ENCODE measurements at places on chromosomes 1 and 21. TPM values are rescaled to one million over a fixed set of nuclear protein-coding genes. Genes with fewer than 3 reads are reported as not detected.

GRCh38 chr1:67939942-67940341, 106.7 kb upstream of the GNG12 start:
- DNase-seq, result no peak

- no peak for DNase-seq
These were observed 20.6 kb downstream of the PADI2 start for GRCh38 chr1:17098446-17099317.

- DNase-seq, result no peak
These were observed 135.4 kb downstream of the PLXNA2 start for GRCh38 chr1:208108646-208109330.

GRCh38 chr1:225422795-225423517, 4.9 kb downstream of the LBR start:
- DNase-seq, result no peak

DNA sequence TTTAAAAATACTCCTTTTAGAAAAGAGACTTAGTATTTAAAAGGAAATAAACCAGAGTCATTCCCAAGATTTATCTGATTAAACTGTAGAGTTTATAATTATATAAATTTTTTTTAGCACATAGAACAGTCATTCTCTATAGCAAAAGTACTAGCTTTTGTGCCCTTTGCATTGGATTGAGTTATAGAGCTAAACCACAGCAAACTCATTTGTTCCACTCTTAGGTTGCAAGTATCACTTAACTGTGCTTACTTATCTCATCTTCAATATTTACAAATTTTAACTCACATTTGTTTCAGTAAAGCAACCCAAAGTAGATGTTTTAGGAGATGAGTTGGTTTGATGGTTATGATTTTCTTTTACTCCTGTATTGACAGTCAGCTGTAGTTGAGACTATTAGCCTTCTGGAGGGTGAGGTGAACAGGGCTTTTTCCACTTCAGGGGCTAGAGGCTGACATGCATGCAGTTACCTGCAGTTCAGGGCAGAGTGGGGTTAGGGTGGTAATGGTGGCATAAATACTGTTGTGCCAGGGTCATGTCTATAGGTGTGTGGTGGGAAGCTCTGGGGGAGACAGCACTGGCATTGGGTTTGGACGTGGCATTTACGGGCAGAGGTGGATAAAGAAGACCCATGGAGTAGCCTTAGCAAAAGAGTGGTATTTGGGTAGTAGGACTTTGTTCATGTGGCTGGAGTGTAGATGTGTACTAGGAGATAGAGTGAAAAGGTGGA, 42.1 kb downstream of the DYRK1A start:
- no peak for DNase-seq

HMCN1 gene
- total RNA-seq, result 29.6 TPM

Data from astrocyte (in vitro differentiated cells and primary cell).